ENCODE measurements at places on chromosomes 6 and 20. TPM values are rescaled to one million over a fixed set of nuclear protein-coding genes. Genes with fewer than 3 reads are reported as not detected.

The NOTCH4 gene
- total RNA-seq = 0.98 TPM

The SH3BGRL2 gene
- total RNA-seq = 11.1 TPM

The IBTK gene
- 25.6 TPM for total RNA-seq

The CD93 gene
- total RNA-seq = under 0.01 TPM

The DPPA5 gene
- total RNA-seq = not detected

The SEL1L2 gene
- total RNA-seq = not detected

The CYP24A1 gene
- total RNA-seq = 6.3 TPM

The SAMD3 gene
- not detected for total RNA-seq

The PPP2R5D gene
- 60.5 TPM for total RNA-seq

The LY6G5C gene
- 0.79 TPM for total RNA-seq

The DLK2 gene
- 21.3 TPM for total RNA-seq

The HLA-DOA gene
- 0.07 TPM for total RNA-seq

The BMP6 gene
- 0.46 TPM for total RNA-seq

The PNLDC1 gene
- total RNA-seq = 0.14 TPM

The PPP1R14C gene
- total RNA-seq = 94.6 TPM

The CFAP61 gene
- total RNA-seq = not detected

The FAM83B gene
- total RNA-seq = 35.7 TPM

The WDR27 gene
- total RNA-seq = 11.1 TPM

The EPHA7 gene
- total RNA-seq = not detected

The CAGE1 gene
- 0.37 TPM for total RNA-seq

The RIPPLY2 gene
- not detected for total RNA-seq

The TMX4 gene
- 9.4 TPM for total RNA-seq

The SMLR1 gene
- not detected for total RNA-seq

The PKHD1 gene
- total RNA-seq = not detected

The CLPSL2 gene
- not detected for total RNA-seq

The MGME1 gene
- 15.2 TPM for total RNA-seq

The OXT gene
- total RNA-seq = not detected

The PHACTR2 gene
- 16.1 TPM for total RNA-seq

The ELOVL2 gene
- not detected for total RNA-seq

The PKIB gene
- 4.1 TPM for total RNA-seq

The HS3ST5 gene
- total RNA-seq = not detected

The RAET1G gene
- 30.8 TPM for total RNA-seq

The SKIC2 gene
- 42.3 TPM for total RNA-seq

The GJA10 gene
- not detected for total RNA-seq

The LY6G6C gene
- total RNA-seq = 1.5 TPM

The TCP11 gene
- not detected for total RNA-seq

The FAM217A gene
- not detected for total RNA-seq

The SDC4 gene
- total RNA-seq = 235 TPM

The ENPP1 gene
- total RNA-seq = 0.42 TPM

The BFSP1 gene
- 3.0 TPM for total RNA-seq

The YTHDF1 gene
- 25.4 TPM for total RNA-seq

The TSHZ2 gene
- total RNA-seq = 1.2 TPM

Measured in airway epithelial cell (primary cell).